ENCODE measurements at places on chromosomes 5 and 9. TPM values are rescaled to one million over a fixed set of nuclear protein-coding genes. Genes with fewer than 3 reads are reported as not detected.

Gene IFNK
- not detected for total RNA-seq

- no peak overlapping the region for H3K4me3 ChIP-seq
- no peak for DNase-seq
- no peaks in the 10 kb centered on the region for H3K27me3 ChIP-seq
- no peak overlapping the region for H3K27ac ChIP-seq
- H3K4me1 ChIP-seq = no peaks in the 10 kb centered on the region
Observed at GRCh38 chr9:119165131-119165530, 204.1 kb downstream of the BRINP1 start.

Gene SPDL1
- total RNA-seq = 10.7 TPM

- H3K27ac ChIP-seq = no peak overlapping the region
- no peaks in the 10 kb centered on the region for H3K27me3 ChIP-seq
- no peaks in the 10 kb centered on the region for H3K36me3 ChIP-seq
- no peak for DNase-seq
Observed at GRCh38 chr9:107750741-107751566, 261.4 kb upstream of the KLF4 start.

Gene CFAP157
- total RNA-seq = 0.13 TPM

DNA sequence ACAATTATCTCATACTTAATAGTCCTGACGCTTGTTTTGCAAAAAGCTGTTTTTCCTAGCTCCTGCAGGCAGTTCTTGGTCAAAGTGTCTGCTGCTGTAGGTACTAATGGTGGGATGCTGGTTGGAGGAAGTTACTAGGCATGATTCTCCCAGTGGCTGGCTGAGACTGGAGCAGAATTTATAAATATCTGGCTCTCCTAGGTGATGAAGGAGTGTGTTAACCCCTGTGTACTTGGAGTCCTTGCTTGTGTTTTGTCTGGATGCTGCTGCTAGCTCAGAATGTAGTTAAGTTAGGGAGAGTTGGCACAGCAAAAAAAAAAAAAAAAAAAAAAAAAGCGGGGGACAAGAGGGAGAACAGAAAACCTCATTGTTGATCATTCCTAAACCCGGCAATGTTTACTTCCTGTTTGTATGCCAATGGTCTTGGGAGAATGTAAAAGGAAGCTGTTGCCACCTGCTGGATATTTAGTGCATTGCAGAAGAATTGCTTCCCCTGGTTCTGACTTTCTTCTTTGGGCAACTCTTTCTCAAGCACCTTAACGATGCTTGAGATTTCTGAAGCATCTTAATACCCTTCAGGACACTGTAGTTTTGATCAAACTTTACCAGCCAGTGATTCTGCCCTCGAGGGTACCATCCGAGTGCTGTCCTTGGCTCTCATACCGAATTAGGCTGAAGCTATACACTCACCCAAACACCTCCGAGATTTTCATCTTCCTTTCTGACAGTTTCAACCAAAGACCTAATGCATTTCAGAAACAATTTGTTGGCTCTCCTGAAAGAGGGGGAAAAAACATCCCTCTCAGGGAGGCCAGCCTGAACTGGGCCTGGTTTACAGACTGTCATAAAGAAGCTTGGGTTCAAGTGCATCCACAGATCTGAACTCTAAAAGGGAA is 71.7 kb upstream of the WWC1 start:
- no peaks in the 10 kb centered on the region for H3K4me1 ChIP-seq
- H3K27me3 ChIP-seq = no peaks in the 10 kb centered on the region
- no peak overlapping the region for H3K27ac ChIP-seq
- no peaks in the 10 kb centered on the region for H3K36me3 ChIP-seq

GRCh38 chr9:97895695-97896332 is 26.5 kb downstream of the TRMO start:
- H3K27me3 ChIP-seq = no peaks in the 10 kb centered on the region
- DNase-seq = no peak
- no peak overlapping the region for H3K4me3 ChIP-seq
- H3K36me3 ChIP-seq = no peaks in the 10 kb centered on the region
- no peaks in the 10 kb centered on the region for H3K4me1 ChIP-seq

Gene ALDH7A1
- total RNA-seq = 2.1 TPM

Gene CARTPT
- total RNA-seq = not detected

DNA sequence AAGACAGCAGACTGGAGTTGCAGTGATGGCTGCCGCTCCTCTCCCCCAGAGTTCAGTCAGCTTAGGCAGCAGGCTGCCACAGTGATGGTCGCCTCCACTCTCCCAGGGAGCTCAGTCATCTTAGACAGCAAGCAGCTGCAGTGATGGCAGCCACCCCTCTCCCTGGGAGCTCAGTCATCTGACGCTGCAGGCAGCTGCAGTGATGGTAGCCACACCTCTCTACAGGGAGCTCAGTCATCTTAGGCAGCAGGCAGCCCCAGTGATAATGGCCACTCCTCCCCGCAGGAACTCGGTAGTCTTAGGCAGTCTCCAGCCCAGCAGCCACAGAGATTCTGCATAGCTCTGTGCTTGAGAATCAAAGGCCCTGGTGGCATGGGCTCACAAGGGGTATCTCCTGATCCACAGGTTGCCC is 582.7 kb downstream of the DTWD2 start:
- H3K4me1 ChIP-seq = no peaks in the 10 kb centered on the region
- DNase-seq = no peak
- H3K36me3 ChIP-seq = no peaks in the 10 kb centered on the region
- no peak overlapping the region for H3K27ac ChIP-seq
- no peak overlapping the region for H3K4me3 ChIP-seq
- H3K27me3 ChIP-seq = no peaks in the 10 kb centered on the region

GRCh38 chr9:2933165-2934095 is 89.5 kb upstream of the PUM3 start:
- no peaks in the 10 kb centered on the region for H3K36me3 ChIP-seq
- H3K27ac ChIP-seq = no peak overlapping the region
- peaks cover 5% of the 10 kb centered on the region for H3K27me3 ChIP-seq
- no peak for DNase-seq
- H3K4me1 ChIP-seq = no peaks in the 10 kb centered on the region
